Stimulated activated CD8-positive, alpha-beta memory T cell treated with anti-CD3 and anti-CD28 coated beads, Interleukin-15, amount 100 ng/mL, for 24 hours (primary cell): ENCODE measurements at places on chromosomes 7 and 10.

GRCh38 chr10:128517167-128517566 lies 390.9 kb upstream of the MKI67 start:
- DNase-seq, result no peak

DNA sequence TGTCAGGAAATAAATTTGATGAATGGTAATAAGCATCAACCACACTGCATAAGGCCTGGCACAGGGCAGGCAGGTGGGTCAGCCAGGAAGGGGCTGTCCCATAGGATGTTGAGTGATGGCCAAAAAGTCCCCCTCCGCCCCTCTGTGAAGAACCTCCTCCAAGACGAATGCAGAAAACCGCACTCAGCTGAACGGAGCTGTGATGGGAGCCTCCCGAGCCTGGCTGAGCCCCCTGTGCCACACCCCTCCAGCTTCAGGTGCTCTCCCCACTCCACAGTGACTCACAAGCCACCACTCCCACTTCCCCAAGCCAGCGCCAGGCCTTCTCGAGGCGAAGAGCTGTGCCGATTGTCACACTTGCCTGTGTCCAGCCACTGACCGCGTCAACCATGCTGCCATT lies 184.2 kb downstream of the MAD1L1 start:
- DNase-seq, result no peak

- DNase-seq, result no peak
Observed at GRCh38 chr10:69574571-69574978, 1.4 kb upstream of the NEUROG3 start.

DNA sequence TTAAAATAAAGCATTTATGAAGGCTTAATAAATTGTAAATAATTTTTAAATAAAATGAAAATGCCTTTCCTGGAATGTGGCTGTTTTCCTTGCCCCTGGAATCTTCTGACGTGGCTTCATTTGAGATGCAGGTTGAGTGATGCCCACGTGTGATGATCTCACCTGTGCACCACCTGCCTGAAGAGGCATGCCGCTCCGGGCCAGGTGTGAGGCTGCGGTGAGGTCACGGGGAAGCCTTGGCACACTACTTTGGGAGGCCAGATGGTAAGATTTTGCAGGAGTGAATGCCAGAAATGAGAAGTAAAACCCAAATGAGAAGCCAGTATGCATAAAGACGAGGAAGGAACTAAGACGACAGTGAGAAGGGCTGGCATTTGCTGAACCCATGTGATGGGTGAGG lies 36.2 kb downstream of the GOT1 start:
- DNase-seq, result no peak

GRCh38 chr7:137360087-137360679 lies 16.6 kb upstream of the PTN start:
- DNase-seq, result no peak

DNA sequence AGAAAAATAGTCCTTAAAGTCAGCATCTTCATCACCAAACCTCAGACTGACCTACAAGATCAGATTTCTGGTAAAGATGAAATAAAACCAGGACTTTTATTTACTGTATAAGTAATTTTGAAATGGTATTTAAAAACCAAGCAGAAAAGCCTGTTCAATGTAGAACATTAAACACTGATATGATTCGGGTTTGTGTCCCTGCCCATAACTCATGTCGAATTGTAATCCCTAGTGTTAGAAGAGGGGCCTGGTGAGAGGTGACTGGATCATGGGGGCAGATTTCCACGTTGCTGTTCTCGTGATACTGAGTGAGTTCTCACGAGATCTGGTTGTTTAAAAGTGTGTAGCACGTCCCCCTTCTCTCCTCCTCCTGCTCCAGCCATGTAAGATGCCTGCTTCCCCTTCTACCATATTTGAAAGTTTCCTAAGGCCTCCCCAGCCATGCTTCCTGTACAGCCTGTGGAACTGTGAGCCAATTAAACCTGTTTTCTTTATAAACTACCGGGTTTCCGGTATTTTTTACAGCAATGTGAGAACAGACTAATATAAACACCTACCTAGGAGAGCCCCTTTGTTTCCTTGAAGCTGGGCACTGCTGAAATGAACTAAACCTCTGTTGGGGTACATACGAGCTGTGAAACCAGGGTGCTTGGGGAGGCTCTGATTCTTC lies 120.1 kb downstream of the KMT2E start:
- no peak for DNase-seq

- no peak for DNase-seq
Observed at GRCh38 chr10:123148414-123149161, 652 bp downstream of the HMX2 start.

DNA sequence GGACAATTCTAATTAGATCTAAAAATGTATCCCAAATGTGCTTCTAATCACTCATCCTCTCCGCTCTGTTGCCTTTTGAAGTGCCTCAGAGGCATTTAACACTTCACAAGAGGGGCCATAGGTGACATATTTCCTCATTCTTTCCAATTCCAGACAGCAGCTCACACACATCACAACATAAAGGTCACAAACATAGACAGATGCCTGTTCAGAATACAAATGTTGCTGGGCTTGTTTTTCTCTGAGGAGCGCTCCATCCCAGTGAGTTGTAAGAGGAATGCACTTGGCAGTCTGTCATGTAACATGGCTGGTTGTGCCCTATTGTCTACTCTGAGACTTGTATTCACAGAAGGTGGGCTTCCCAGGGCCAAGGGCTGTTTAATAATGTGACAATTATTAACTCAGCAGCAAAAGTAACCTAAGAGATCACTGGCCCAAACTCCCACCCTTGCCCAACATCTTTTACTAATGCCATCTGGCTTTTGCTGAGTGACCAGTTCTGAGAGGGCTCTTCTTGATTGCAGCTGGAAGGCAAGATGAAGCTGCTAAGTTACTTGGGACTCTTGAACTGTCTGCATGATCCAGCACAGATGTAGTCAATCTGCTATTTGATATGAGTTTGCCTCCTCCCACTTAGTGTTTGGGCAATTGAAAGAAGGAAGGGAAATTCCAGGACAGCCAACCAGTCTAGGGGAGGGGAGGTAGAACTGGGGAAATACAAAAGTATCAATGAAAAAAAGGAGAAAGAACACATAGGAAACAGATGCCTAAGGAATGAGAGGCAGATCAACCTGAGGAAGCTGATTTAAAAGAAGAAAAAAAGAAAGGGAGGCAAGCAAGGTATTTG lies 13.6 kb downstream of the PON2 start:
- DNase-seq, result no peak

DNA sequence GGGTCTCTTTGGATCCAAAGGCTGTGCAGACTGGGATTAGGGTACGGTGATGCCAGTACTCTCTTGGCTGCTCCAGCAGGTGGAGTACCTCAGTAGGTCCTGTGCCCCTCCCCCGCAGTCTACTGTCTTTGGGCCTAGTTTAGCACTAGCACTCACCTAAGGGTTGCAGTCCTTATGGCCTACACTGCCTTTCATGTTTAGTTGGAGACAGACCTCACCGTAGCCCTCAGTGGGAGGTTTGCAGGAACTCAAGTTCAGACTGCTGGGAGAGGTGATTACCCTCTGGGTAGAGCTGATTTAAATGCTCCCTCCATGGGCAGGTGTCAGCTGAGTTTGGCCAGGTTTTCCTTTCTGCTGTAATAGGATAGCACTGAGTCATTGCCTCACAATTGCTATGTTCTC lies 210.8 kb upstream of the TMEM196 start:
- no peak for DNase-seq

DNA sequence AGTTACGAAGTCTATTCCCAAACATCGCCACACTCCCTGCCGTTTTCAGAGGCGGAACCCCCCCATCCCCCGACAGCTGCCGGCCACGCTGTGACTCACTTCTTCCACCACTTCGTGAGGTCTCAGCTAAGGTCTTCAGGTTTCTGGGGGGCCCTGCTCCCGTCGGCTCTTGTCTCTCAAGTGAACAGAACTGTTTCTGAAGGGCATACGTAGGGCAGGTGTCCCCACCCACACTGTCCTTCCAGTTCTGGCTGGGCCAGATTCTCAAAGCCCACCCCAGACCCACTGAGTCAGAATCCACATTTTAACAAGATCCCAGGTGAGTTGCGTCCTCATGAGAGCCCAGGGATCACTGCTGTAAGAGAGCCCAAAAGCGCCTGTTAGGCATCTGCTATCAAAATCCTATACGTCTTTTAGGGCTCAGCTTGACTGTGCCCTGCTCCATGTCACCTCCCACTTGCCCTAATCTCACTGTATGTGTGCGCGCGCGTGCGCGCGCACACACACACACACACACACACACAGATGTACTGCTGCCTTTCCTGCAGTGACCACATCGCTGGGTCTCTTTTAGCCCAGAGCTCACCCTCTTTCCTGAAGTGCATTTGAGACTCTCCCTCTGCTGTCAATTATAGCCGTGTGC lies 78.8 kb downstream of the PROSER2 start:
- no peak for DNase-seq

- DNase-seq, result no peak
Observed at GRCh38 chr7:66958538-66959350, 36.6 kb downstream of the SBDS start.

DNA sequence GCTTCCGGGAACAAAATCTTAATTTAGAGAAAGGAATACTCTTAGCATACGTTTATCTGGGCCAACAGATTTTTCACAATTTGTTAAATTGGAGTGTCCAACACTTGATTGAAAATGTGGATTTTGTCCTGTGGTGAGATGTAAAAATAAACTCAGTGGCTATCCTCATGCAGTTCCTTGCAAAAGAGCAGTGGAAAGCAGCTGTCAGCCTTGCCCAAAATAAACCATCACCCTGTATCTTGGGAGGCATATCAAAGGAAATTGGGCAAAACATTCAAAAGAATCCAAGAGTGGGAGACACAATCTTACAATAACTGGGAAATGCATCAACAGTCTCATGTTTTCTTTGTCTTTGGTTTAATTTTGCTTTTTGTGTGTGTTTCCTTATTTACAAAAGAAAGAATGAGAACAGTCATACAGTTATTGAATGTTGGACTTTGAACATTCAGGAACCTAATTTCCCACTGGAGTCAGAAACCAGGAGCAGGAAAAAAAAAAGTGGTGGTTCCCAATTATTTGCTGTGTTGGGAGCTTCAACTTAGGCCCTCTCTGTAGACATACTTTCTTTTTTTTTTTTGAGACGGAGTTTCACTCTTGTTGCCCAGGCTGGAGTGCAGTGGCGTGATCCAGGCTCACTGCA lies 44.4 kb upstream of the DGKI start:
- DNase-seq, result no peak

- DNase-seq, result no peak
Observed at GRCh38 chr10:59060852-59061251, 115.6 kb upstream of the PHYHIPL start.

GRCh38 chr10:14397066-14397465 lies 66.3 kb upstream of the FRMD4A start:
- no peak for DNase-seq

GRCh38 chr7:89129600-89130375 lies 334.3 kb upstream of the TEX47 start:
- no peak for DNase-seq

GRCh38 chr10:13944823-13945222 lies 358.1 kb downstream of the PRPF18 start:
- no peak for DNase-seq

DNA sequence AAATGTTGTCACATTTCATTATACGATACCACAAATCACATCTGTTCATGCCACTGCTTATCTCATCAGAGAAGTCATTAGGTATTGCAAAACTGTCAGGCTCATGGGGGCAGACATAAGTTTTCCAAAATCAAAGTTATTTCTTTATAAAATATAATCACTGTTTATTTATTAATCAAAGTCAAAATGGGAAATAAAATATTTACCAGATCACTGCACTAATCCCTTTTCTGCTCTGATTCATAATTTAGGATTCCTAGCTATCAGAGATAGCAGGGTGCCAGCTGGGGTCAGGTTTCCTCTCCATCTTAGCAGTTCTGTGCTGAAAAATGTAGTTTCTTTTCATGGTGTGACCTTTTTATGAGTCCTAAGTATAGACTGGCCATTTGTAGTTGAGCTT lies 117.7 kb upstream of the LANCL2 start:
- no peak for DNase-seq

- DNase-seq, result no peak
Observed at GRCh38 chr10:70060389-70060788, 7.7 kb downstream of the MACROH2A2 start.

DNA sequence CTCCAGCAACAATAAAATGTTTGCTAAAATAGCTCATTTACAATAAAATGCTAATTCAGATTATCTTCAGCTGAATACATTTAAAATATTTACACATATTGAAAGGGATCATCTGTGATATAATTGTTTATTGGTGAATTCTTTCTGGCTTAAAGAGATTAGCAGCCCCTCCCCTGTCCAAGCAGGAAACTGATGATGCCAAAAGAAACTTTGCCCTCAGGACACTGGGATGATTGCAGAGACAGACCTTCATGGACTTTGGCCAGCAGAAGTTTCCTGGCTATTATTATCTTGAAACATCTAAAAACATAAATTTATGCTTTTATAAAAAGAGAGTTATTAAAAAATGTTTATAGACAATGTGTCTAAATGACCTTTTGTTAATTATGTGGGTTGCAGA lies 764.9 kb upstream of the MBL2 start:
- no peak for DNase-seq
